DMS 273 treated with DMSO at 0.1 percent for 48 hours (cell line): ENCODE measurements at places on chromosomes 7 and 10.

DNA sequence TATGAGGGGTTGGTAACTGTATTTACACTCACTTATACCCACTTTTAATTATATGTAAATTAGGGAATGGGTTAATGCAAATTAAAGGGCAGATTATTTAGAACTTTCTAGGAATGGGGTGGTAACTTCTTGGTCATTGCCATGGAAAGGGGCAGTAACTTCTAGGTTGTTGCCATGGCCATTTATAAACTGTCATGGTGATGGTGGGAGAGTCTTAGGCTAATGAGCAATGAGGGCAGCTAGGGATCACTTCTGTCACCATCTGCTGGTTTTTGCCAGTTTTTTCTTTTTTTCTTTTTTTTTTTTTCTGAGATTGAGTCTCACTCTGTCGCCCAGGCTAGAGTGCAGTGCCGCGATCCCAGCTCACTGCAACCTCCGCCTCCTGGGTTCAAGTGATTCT is 33.1 kb downstream of the NAPEPLD start:
- no peak for DNase-seq

DNA sequence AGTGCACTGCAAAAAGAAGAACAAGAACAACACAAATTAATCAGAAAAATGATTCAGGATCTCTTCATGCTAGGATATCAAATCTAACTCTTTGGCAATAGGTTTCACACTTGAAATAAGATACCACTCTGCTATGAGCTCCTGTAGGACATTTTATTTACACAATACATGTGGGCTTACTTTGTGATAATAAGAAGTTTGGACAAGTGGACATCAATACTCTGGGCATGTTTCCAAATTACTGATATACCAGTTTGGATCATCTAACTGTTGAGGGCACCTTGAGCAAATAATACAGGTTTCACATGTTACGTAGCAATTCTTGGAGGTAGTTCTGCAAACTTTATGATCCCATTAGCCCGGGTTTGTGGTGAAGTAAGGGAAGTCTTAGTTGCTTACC is 59.8 kb downstream of the CPVL start:
- DNase-seq = no peak

DNA sequence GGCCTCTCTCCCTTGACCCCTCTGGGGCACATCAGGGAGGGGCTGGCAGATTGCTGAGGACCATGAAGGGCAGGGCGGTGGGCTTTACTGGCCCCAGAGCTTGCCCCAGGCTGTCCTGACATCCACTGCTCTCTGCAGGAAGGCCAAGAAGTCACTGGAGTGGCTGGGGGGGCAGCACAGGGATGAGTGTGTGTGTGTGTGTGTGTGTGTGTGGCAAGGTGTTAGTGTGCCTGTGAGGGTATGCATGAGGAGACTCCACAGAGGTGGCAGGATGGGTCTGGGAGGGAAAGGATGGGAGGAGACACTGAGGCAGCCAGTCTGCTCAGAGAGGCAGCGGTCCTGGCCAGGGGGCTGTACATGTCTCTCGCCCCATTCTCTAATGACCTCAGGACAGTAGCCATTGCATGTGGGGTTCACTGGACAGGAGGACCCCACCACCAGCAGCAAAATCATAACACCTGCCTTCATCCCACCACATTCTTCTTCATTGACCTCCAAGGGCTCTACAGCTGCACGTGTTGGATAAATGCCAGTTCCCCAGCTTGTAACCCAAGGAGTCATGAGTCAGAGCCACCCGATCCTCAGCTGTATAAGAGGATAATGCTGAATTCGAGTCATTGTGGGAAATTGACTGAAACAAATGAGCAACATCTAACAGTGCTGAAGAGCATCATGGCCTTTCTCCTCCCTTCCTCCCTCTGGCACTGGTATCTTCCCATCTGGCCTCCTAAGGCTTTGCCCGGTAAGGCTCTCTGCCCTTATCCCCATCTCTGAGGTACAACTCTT is 720.5 kb downstream of the GRID1 start:
- peak; percentile 2 for DNase-seq

- peak; percentile 91 for DNase-seq
Measured at GRCh38 chr7:24158975-24159374, 125.0 kb upstream of the NPY start.

DNA sequence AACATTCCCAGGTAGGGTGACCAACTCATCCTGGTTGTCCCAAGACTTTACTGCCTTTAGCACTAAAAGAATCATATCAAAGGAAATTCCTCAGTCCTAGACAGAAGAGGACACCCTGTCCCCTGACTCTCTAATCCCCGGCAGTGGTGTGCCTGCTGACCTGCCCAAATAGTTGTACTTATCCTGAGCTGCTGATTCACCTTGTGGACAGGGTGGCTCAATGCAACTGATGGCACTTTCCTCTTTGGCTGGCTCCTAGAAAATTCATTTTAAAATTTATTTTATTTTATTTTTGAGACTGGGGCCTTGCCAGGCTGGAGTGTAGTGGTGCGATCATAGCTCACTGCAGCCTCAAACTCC is 111.7 kb downstream of the JCAD start:
- no peak for DNase-seq

GRCh38 chr10:103111031-103111917 is 81.8 kb downstream of the NT5C2 start:
- no peak for DNase-seq

GRCh38 chr10:97889461-97890265 is 40.0 kb downstream of the GOLGA7B start:
- DNase-seq = no peak

- no peak for DNase-seq
Measured at GRCh38 chr7:36604806-36605205, 119.5 kb downstream of the AOAH start.

- no peak for DNase-seq
Measured at GRCh38 chr10:62561151-62561550, 187.0 kb downstream of the ZNF365 start.

GRCh38 chr7:6628045-6628444 is 9.1 kb upstream of the ZNF316 start:
- DNase-seq = peak; percentile 28

- no peak for DNase-seq
Measured at GRCh38 chr7:37352251-37352880, 96.3 kb downstream of the ELMO1 start.

GRCh38 chr10:13634207-13634606 is 47.4 kb downstream of the PRPF18 start:
- DNase-seq = no peak

DNA sequence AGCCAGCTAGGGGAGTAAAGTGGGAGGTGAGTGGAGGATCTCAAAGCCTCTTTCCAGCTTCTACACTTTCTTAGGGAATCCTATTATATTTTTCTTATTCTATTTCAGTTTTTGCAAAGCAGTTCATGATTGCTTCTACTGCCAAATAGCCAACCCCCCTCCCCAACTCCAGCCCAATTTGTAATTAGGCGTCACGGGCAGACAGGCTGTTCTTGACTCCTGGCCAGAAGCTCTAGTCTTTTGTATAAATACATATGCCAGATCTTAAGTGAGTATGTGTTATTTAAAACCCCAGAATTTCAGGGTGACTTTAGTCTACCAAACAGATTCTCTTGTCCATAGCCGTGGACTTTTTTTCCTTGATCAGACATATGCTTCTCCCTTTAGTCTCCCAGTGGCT is 255.2 kb downstream of the BUB3 start:
- no peak for DNase-seq

GRCh38 chr10:97159646-97160305 is 26.0 kb downstream of the SLIT1 start:
- DNase-seq = no peak

DNA sequence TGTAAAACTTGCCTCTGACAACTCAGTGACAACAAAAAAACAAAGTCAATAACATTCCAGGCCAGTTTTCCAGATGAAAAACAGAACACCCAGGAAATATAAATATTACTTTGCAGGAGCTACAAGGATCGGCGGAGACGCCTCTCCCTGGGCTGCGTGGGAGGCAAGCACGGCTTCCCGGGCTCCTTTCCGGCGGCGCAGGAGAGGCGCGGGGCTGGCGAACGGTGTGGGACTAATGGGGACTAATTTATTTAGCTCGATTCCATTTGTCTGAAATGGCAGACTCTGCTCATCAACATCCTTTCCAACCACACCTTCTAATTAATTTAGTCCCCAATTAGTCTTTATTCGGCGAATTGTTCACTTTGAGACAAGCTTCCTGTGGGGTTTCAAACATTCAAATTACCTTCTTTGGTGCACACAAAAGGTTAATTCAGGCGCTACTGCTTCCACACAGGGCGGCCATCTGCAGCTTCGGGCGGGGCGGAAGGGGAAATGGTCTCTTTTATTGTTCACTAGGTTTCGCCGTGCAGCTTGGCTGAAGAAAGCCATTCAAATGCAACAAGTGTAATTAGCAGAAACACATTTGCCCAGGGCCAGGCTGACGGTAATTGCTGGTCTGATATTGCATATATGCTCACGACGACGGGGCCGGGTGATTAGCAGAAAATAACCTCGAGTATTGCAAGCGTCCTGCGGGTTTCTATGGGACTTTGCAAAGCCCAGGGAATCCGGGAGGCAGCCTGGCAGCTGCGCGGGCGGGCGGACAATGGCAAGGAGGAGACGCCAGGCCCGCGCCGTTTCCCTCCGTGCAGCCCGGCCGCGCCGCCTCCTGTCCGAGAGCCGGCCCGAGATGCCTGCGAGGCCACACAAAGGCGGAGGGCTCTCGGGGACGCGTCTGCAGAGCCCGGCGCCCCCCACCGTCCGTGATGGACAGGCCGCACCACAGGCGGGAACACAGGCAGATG is 270.1 kb downstream of the PTPRN2 start:
- DNase-seq = no peak

DNA sequence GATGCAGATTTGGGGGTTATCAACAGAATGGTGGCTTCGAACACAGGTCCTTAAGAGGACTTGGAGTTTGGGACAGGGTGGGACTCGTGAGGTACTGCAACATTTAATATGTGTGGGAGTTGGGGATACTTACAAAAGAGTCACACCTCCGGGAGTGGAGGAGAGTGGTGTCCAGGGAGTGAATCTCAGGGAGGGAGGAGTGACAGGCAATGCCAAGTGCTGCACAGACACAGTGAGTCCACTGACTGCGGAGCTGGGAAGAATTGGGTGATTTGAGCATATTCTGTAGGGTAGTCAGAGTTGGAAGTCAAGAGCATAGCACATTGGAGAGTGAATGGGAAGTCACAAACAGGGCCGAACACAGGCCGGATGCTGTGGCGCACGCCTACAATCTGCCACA is 5.1 kb downstream of the UBE3C start:
- DNase-seq = no peak

DNA sequence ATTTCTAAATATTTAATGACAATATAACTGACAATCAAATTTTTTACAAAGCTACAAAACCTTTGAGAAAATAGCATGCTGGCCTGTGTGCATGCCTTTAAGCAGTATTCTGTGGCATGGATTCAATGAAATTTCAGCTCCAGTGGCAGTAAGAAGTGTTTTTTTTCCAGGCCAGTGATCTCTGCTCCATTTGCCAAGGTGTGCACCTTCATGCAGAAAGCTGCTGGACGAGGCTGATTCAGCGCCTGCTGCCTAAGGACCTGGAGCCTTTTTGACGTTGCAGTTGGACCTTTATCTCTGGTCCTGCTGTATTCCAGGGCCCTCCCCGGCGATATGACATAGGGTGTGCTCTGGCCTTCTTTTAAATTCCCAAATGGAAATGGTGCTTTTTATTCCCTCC is 26.6 kb downstream of the VWC2 start:
- DNase-seq = no peak

DNA sequence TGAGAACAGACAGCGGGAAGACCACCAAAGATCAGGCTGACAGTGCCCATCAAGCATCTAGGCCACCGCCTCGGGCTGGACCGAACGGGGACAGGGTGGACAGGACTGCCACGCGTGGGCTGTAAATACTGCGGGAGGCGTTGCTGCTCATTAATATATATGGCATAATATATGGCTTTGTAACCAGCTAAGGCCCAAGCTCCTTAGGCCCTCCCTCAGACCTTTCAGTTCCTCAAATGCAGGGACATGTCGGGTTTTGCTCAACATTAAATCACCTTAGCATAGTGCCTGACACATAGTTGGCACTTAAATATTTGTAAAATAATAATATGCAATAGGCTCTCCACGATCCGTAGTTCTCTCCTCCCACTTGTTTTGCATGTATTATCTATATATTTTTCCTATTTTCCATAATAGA is 402 bp upstream of the TMEM168 start:
- DNase-seq = no peak

DNA sequence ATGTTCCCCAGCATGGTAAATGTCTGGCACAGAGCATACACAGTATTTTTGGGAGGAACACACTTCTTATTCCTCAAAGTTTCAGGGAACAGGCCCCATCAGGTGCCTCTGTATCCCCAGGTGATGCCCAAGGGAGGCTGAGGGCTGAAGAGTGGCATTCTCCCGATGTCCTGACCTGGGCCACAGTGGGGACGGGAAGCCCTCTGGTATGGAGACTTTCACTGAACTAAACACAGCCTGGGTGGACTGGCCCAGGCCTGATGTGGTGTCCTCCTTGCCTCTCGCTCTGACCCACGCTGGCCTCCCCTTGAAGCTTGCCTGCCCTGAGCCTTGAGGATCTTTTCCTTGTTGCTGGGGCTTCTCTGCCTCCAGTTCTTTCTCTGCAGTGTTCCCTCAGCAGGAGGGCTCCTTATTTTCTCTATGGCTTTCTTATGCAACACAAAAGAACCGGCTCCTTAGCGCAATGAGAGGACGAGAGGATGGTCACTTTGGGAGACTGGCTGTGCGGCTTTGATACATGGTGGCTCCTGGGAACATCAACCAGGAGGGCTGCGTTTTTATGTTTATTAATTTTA is 157.5 kb upstream of the TNS3 start:
- DNase-seq = no peak
